ENCODE measurements at places on chromosomes 3 and 15.

DNA sequence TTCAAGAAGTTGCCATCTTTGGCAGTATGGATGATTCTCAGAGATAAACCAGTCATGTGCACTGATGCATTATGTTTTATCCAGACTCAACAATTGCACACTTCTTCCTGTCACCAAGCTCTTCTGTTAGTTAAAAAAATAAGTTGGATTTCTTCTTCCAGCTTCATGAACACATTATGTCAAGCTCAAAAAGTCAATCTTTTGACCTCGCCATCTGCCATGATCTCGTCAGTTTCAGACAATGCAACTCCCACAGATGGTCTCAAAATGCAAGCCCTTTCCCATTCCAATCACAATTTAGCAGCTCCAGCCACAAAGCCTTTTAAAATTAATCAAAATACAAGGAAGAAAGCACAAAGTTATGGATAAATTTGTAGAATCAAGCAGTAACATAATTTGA lies 42.8 kb downstream of the TFDP2 start:
- DNase-seq: no peak

GRCh38 chr15:32994810-32995424 lies 199.6 kb downstream of the FMN1 start:
- DNase-seq: no peak

GRCh38 chr3:39501059-39501458 lies 33.6 kb downstream of the MOBP start:
- DNase-seq: no peak

GRCh38 chr3:105322570-105323273 lies 44.0 kb upstream of the ALCAM start:
- no peak for DNase-seq

GRCh38 chr3:127822682-127823425 lies 539 bp upstream of the MGLL start:
- peak; percentile 63 for DNase-seq

DNA sequence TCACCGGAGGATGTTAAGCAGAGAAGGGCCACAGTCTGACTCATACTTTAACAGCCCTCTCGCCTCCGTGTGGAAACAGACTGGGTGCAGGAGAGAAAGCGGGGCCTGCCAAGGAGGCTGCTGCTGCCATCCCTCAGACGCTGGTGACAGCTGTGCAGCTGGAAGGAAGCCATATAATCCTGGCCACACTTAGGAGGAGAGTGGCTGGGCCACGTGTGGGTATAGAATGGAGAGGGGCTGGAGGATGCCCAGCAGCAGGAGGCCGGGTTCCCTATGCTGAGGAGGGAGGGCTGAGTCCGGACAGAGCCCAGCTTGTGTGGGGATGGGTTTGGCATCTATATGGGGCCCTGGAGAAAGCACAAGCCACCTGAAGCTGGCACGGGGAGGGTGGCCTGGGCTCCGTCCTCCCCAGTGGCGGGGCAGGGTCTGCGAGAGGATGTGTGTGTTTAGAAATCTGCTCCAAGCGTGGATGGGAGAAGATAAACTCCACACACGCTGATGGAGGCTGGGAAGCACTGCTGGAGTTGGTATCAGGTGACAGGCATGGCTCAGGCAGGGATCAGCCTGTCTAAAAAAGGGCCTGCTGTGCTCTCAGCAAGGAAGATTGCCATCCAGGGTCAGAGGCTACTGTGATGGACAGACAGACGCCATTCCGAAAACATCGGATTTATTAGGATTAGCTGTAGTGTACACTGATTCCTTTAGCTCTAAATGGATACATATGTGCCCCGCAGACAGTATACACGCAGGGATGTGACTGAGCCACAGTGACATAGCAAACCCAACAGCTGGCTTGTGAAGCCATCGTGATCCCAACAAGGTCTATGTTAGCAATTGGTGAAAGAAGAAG lies 15.9 kb downstream of the ABTB1 start:
- DNase-seq: no peak

GRCh38 chr3:77169823-77170222 lies 129.9 kb downstream of the ROBO2 start:
- DNase-seq: no peak

DNA sequence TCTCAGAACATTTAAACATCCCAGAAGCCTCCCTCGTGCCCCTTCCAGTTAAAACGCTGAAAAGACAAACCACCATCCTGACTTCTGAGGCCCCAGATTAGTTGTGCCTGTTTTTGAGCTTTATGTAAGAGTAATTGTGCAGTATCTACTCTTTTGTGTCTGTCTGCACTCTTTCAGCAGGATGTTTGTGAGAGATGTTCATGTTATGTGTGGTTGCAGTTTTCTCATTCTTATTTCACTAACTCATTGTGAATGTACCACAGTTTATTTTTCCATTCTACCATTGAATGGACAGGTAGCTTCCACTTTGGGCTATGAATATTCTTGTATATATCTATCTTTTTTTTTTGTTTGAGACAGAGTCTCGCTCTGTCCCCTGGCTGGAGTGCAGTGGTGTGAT lies 40.3 kb downstream of the MINAR1 start:
- DNase-seq: no peak

GRCh38 chr3:134009345-134010000 lies 20.3 kb downstream of the SLCO2A1 start:
- DNase-seq: peak; percentile 93

GRCh38 chr3:38318766-38319671 lies 27.6 kb upstream of the XYLB start:
- DNase-seq: no peak

DNA sequence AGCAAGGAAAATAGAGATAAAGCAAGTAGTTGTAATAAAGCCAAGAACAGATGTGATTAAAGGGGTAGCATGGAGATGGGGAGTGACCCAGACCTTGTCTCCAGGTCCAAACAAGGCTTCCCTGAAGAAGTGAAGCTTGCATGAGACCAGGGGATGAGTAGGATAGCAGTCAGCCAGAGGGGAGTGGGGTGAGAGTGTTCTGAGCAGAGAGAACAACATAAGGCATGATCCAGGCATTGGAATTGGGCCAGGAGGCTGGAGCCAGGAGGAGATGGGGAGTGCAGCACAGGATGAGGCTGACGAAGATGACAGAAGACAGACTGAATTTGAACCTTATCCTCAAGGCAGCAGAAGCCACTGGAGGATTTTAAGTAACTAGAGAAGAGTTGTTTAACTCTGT lies 7.2 kb downstream of the TMOD2 start:
- no peak for DNase-seq

- DNase-seq: no peak
Measured at GRCh38 chr3:182713743-182714517, 79.4 kb upstream of the ATP11B start.

- no peak for DNase-seq
Measured at GRCh38 chr3:72460205-72461174, 387.8 kb downstream of the SHQ1 start.

GRCh38 chr3:44093531-44093930 lies 148.2 kb upstream of the TOPAZ1 start:
- no peak for DNase-seq

- no peak for DNase-seq
Measured at GRCh38 chr3:124702950-124703349, 27.3 kb upstream of the UMPS start.

- DNase-seq: no peak
Measured at GRCh38 chr3:120926146-120926545, 18.1 kb downstream of the STXBP5L start.

DNA sequence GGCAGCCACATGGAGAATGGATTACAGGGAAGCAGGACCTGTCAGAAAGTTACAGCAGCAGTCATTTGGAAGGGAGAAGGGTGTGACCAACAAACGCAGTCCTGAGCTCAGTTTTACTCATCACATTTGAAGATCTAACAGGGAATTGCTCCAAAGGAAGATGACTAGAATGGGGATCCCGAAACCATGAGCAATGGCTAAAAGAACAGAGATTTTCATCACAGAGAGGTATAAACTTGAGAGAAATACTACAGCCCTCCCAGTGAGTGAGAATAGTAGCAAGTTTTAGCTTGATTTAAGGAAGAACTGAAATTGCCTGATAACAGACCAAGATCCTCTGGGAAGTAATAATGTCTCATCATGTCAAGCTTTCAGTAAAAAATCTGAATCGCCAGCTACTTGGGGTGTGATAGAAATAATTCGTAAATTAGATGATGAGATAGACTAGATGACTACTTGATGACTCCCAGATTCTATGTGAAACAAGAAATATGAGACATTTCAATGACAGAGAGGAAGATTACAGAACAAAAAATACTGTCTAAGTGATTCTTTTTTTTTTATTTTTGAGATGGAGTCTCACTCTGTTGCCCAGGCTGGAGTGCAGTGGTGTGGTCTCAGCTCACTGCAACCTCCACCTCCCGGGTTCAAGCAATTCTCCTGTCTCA lies 16.9 kb downstream of the CD47 start:
- DNase-seq: no peak

DNA sequence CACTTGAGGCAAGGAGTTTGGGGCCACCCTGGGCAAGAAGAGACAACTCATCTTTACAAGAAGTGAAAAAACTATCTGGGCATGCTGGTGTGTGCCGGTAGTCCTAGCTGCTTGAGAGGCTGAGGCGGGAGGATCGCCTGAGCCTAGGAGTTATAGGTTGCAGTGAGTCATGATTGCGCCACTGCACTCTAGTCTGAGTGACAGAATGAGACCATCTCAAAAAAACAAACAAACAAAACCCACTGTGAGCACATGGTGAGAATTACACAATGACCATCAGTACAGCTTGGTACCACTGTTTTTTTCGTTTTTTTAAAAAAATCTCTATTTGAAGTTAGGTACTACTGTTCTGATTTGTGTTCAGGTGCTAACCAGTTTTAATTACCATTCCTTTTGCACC lies 13.6 kb downstream of the VPS39 start:
- DNase-seq: peak; percentile 61

DNA sequence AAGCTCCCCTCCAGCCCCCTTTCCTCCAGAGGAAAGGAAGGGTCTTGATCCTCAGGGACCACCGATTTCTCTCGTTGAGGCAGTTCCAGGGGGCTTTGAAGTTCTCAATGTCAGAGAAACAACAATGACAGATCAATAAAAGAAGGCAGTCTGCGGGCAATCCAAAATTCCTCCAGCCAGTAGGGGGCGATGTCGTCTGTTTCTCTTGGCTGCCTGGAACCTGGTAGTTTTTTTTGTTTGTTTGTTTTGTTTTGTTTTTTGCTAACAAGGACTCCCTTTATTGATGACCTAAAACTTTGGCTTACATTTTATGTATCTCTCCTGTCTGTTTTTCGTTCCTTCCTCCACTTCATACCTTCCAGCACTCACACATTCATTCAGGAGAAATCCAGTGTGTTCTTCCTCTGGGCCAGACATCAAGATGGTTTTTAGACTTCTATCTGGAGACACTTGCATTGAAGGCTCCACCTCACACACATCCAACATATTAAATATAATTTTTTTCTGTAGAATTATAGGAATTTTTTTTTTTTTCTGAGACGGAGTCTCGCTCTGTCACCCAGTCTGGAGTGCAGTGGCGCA lies 276.6 kb downstream of the RPLP1 start:
- DNase-seq: no peak

- no peak for DNase-seq
Measured at GRCh38 chr3:175297216-175297615, 438.1 kb downstream of the NAALADL2 start.

DNA sequence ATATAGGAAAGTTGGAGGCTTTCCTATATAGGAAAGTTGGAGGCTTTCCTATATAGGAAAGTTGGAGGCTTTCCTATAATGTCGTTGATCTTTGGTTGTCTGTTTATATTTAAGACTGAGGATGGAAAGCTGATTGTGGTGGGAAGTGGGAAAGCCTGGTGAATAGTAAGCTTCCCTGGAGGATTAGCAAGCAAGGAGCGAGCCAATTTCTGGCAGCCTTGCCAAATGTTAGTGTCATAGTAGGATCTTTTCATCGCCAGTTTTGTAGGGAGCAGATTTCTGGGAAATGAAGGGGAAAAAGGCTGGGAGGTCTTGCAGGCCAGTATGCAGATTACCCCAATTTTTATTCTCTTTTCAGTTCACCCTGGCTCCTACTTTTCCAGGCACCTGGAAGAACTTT lies 39.9 kb upstream of the CCNL1 start:
- no peak for DNase-seq

DNA sequence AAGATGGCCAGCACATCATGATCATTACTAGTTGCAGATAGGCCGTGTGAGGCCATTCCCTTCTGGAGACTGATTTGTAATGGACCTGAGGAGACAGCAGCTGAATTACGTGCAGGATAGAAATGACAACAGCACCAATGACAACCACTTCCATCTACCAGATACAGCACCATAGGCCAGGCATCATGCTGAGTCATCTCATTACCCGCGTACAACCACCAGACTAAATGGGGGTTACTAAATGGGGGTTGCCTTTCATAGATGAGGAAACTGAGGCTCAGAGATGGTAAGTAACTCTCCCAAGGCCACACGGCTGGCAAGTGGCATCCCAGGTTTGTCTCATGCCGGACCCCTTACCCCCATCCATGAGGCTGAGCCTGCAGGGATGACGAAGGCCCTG lies 32.8 kb upstream of the FAM107A start:
- DNase-seq: no peak

DNA sequence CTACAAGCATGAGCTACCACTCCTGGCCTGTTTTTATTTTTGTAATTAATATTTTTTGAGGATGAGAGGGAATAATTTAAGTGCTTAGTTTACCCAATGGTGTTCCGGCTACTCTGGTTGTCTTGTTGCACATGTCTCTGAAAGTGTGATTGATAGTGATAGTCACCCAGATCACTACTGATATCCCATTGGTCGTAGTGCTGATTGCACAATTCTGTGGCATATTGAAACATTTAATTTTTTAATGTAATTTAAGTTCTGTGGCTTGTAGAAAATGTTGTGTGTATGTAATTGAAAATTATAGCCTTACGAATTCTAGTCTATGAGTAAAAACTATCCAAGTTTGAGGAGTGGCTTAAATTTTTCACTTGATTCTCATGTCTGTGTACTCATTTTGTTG lies 11.9 kb downstream of the ARIH2 start:
- DNase-seq: no peak

GRCh38 chr3:101020351-101021015 lies 27.3 kb upstream of the ABI3BP start:
- no peak for DNase-seq

GRCh38 chr3:101351829-101352228 lies 31.5 kb upstream of the IMPG2 start:
- no peak for DNase-seq

DNA sequence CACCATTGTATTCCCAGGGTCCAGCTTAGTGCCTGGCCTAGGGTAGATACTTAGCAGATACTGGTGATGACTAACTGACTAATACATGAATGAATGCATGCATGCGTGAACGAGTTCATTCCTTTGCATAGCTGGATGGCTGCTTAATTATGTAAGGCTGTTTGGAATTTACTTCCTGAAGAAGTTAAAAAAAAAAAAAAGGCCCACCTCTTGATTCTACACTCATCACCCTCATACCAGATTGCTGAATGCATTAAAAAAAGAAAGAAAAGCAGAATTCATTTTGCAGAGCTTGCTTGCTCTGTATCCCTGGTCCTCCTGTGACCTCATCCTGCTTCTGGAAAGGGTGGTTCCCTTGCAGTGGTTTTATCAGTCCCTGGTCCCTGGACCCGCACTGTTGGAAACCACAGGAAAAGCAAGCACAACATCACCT lies 277.6 kb upstream of the CFAP20DC start:
- peak; percentile 59 for DNase-seq
